ENCODE measurements at places on chromosomes 16 and 17. TPM values are rescaled to one million over a fixed set of nuclear protein-coding genes. Genes with fewer than 3 reads are reported as not detected.

ASIC2 gene
- polyA plus RNA-seq = not detected

ALOX12 gene
- polyA plus RNA-seq = not detected

FASN gene
- polyA plus RNA-seq = 885 TPM

IRX3 gene
- polyA plus RNA-seq = 2.9 TPM

KRTAP4-4 gene
- not detected for polyA plus RNA-seq

TERB1 gene
- polyA plus RNA-seq = not detected

NPIPA8 gene
- 0.12 TPM for polyA plus RNA-seq

SP2 gene
- 9.2 TPM for polyA plus RNA-seq
